HT-29 (cell line): ENCODE measurements at places on chromosomes 7 and 10. TPM values are rescaled to one million over a fixed set of nuclear protein-coding genes. Genes with fewer than 3 reads are reported as not detected.

GNAT3 gene
- total RNA-seq = not detected in 2 replicates

UBTD1 gene
- 21.2 and 23.5 TPM in 2 replicates for total RNA-seq

DNA sequence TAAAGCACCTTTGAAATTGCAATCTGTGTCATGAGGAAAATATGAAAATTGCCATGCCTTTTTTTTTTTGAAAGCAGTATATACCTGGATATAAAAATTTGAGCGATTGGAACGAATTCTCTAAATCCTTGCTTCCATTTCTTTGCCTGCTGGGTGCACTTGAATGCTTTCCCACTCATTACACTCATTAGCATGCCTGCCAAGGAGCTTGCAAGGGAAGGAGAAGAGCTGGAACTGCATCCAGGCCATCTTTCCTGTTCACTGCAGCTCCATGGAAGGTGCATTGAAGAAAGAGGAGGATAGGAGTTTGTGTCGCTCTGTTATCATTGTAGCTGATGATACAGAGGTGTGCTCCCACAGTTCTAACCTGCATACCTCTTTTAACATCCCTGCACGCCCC, 102.4 kb upstream of the GJD4 start:
- DNase-seq = no peak

SAP25 gene
- total RNA-seq = 0.63 and 1.5 TPM in 2 replicates

GRCh38 chr7:101747879-101748345, 69.5 kb upstream of the CUX1 start:
- DNase-seq = no peak

- DNase-seq = no peak
These were observed 264.5 kb upstream of the SEMA3C start for GRCh38 chr7:81183326-81183725.

DNA sequence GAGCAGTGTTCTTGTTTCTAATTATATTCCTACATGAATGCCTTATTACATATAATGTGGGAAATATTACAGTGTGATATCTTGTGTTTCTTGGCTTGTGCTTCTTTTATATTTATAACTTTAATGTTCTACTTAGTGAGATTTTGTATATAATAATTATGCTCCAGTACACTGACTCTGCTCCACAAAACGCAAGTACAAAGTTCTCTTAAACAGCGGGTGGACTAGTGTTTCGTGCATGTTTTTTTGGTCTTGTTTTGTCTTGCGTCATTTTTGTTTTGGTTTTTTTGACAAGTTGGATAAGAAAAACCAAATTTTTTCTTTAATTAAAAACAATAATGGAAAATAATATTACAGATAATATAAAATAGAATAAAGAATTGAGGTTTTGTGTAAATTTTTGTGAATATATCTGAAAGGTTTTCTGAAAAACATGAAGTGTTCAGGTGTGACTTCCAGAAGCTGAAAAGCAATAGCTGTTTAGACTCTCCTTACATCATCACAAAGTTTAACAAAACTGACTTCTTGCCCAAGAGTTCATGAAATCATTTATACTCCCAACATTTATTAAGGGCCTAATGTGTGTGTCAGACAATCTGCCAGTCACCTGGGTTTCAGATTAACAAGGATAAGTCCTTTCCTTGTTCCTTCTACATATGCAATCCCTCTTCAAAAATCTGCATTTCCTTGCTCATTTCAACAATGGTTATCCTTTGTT, 331.8 kb downstream of the LRRTM3 start:
- DNase-seq = no peak

CRYGN gene
- 1.4 TPM in 1 of 2 replicates, not detected in the other for total RNA-seq

MICALL2 gene
- 151 and 155 TPM in 2 replicates for total RNA-seq

DNA sequence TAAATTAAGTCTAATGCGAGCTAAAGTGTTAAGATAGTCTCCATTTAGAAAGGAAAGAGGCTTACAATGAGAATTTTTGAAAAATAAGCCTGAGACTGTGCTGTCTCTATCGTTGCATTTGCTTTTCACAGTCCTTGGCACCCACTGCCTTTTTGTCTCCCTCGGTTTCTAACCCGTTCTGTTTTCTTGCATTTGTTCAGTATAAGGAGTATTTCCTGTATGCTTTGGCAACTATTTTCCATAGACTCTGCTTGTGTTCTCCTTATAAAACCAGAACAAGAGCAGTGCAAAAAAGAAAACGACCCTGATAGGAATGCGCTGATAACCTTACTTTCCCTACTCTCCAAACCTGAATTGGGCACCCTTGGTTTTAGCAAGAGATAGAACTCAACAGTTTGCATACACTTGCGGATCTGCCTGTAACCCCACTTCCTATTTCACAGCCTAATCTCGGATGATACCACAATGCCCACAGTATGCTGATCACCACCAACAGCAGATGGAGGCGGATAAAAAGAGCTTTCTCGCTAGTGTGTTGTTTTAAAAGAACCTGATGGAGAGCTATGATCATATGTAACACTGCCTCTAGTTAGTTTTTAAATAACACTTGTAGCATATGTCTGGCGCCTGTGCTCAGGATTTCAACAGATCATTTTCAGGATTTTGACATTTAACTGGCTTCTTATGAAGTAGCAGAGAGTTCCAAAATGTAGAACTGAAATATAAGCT, 1.6 kb upstream of the ARHGAP12 start:
- peak; percentile 66 for DNase-seq

DNA sequence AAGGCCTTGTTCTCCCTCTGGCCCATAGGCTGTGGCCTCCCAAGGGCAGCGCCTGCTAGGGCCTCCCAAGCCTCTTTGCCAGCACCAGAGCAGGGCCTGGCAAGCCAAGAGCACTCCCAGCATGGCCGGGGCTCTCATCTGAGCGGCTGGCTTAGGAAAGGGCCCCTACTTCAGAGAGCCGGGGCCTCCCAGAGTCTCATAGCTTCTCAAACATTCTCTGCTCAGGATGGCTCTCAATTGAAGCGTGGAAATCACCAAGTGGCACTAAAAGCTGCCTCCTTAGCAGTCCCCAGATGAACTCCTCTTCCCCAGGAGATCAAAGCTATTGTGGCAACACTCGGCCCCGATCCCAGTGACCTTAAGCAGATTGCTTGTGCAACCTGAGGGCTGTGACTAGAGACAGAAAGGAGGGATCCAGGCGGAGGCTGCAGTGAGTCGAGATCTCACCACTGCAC, 69.4 kb downstream of the FAM53B start:
- DNase-seq = no peak

DNA sequence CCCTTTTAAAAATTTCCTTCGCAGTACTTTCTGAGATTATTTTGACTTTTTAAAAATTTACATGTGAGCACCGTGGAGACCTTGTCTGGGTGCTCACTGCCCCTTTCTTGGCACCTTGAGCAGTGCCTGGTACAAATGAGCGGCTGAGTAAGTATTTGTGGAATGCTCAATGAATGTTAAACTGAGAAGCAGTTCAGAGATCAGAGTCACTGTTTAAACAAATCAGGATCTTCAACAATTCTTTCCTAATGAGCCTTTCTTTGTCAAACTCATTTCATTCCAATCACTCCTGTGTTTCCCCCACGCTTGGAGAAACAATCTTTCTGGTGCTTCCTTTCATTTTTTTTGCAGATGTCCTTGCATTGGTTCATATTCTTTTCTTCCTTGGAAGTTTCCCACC, 611.3 kb upstream of the GALNT17 start:
- no peak for DNase-seq

GRCh38 chr10:124983321-124983720, 41.4 kb downstream of the ZRANB1 start:
- no peak for DNase-seq

HECTD2 gene
- total RNA-seq = 1.7 and 3.7 TPM in 2 replicates

GRCh38 chr7:36283181-36283580, 106.5 kb upstream of the ANLN start:
- DNase-seq = no peak

FRA10AC1 gene
- total RNA-seq = 1.8 and 2.9 TPM in 2 replicates

DNA sequence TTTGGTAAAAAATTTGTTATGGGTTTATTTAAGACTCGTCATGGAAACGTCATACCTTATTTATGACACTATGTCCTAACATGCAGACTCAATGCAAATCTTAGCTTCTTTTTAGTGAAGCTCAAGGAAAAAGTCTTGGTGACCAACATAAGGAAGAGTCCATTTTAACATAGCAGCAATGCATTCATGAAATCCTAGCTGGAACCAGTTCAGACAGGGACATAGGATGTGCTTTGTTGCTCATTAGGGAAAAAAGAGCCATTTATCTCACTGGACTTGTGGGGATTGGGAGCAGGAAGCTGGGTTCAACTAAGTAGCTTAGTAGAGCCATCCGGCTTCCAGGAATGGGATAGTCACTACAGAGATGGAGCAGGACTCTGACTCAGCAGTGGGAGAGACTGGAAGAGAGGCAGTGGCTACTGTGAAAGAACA, 100.7 kb upstream of the DKK1 start:
- DNase-seq = peak; percentile 29

- DNase-seq = peak; percentile 80
These were observed 650 bp upstream of the TM9SF3 start for GRCh38 chr10:96587264-96588059.

- peak; percentile 9 for DNase-seq
These were observed 275.6 kb upstream of the FOXK1 start for GRCh38 chr7:4406288-4407058.

- peak; percentile 59 for DNase-seq
These were observed 438.8 kb downstream of the HTR7 start for GRCh38 chr10:90418869-90419652.

ADAM12 gene
- total RNA-seq = not detected in 2 replicates

- no peak for DNase-seq
These were observed 136.7 kb downstream of the PLPP4 start for GRCh38 chr10:120593693-120594092.

- no peak for DNase-seq
These were observed 72.0 kb downstream of the PAX2 start for GRCh38 chr10:100817268-100817839.

CYP3A5 gene
- total RNA-seq = 96.3 and 108 TPM in 2 replicates

- DNase-seq = no peak
These were observed 145.0 kb upstream of the ZNF32 start for GRCh38 chr10:43793704-43794103.

RAMP3 gene
- not detected in 2 replicates for total RNA-seq

GRCh38 chr7:75024922-75025321, 48.7 kb downstream of the RCC1L start:
- no peak for DNase-seq
